ENCODE measurements at places on chromosomes 16 and 17.
A peak's percentile ranks its signal among the peaks of the same experiment; 100 is the strongest.

DNA sequence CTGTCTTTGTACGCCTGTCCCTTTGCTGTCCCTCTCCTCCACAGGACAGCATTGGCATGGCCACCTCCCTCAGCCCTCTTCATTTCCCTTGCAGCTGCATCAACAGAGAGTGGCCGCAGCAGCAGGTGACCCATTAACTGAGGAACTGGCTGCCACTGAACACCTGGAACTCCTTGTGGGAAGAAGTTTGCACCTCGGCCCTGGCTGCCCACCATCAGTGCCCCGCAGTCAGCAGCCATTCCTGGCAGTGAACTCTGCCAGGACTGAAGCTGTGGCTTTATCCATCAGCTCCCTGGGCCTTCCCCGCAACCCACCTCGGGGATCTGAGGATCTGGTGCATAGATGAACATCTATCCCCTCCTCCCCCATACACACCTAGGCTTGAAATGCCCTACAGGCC lies 13.1 kb upstream of the RNF135 start:
- no peak for DNase-seq

GRCh38 chr17:60139438-60140285 lies 10.1 kb upstream of the CA4 start:
- DNase-seq: peak; percentile 62

DNA sequence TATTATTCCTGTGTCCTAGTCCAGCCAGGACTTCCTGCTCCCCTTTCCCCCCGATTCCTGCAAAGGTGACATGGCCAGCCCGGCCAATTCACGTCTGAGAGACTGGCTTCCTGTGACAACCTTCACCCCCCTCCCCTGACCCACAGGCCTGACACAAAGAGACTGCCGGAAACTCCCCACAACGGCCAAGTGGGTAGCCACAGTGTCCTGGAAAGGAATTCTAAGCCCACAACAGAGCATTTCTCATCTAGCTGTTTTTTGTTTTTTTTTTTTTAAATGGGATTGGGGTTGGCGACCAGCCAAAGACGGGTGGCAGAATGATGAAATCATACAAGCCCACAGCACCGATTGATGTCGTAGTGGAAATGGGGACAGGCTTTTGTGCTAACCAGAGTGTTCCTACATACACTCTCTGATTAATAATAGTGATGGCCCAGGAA lies 2.8 kb upstream of the XAF1 start:
- no peak for DNase-seq

DNA sequence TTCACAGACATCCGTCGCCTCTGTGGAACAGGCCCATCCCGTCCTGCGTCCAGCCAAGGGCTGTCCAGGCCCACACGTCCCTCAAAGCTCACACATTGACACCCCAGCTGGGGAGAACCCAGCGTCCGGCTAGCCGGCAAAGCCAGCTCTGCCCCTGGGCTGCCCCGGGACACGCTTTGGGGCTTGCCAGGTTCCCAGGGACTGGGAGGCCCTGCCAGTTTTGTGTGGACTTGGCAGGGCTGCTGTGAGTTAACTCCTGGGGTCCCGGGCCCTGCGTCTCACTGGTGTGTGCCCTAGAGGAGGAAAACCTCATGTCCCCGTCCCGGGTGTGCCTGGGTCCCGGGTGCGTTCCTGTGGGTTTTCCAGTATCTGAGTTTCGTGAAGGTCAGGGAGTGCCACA lies 6.3 kb downstream of the SOX8 start:
- no peak for DNase-seq

DNA sequence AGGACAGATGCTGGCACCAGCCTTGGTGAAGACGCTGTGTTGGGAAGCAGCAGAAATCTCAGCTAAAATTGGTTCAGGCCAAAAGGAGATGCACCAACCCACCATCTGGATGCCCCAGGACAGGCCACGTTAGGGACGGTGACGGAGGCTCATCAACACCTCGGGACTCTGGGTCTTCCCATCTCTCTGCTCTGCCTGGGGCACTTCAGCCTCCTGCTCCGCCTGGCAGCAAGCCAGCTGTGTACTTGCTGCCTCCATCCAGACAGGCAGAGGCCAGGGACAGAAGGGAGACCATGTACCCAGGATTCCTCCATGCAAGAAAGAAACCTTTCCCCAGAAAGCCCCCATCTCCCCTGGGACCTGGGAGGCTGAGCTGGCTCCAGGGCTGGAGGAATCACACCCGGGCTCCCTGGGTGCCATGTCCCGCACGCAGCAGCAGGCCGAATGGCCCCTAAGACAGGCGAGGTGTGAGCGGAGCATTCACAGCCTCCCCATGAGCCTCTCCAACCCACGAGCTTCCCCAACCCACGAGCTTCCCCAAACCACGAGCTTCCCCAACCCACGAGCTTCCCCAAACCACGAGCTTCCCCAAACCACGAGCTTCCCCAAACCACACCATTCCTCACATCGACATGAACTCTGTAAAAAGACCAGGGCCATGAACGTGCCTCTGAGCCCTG lies 274.5 kb downstream of the C16orf95 start:
- no peak for DNase-seq

- no peak for DNase-seq
These were observed 78.8 kb downstream of the TMEM114 start for GRCh38 chr16:8511464-8511863.

GRCh38 chr17:27546624-27547300 lies 84.2 kb upstream of the LGALS9 start:
- DNase-seq: no peak

DNA sequence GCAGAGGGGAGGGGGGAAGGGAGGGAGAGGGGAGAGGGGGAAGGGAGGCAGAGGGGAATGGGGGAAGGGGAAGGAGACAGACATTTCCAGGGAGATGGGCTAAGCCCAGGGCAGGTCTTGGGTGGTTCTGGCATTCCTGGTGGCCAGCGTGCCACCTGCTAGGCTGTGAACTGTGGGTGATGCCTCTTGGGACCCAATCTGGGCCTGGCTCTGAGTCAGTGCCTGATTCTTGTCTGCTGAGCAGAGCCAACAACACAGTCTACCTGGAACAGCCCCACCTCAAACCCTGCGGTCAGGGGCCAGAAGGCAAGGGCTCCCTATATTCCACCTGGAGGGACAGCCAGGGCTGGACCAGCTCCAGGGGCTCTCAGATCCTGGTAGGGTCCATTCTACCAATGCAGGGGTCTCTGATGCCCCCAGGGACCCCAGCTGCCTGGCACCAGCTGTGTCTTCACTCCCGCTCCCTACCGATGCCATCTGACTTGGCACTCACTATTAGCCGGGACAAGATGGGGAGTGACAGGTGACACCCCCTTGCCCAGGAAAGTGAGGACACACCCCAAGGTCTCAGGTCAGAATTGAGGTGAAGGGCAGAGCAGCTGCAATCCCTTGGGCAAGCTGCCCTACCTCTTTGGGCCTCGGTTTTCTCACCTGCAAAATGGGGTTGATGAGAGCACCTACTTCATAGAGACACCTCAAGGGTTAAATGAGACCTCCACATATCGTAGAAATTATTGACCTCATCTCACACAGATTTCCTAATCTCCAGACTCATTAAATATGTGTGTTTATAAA lies 87.2 kb downstream of the LITAF start:
- DNase-seq: no peak

GRCh38 chr17:51118330-51119195 lies 2.1 kb downstream of the SPAG9 start:
- no peak for DNase-seq

DNA sequence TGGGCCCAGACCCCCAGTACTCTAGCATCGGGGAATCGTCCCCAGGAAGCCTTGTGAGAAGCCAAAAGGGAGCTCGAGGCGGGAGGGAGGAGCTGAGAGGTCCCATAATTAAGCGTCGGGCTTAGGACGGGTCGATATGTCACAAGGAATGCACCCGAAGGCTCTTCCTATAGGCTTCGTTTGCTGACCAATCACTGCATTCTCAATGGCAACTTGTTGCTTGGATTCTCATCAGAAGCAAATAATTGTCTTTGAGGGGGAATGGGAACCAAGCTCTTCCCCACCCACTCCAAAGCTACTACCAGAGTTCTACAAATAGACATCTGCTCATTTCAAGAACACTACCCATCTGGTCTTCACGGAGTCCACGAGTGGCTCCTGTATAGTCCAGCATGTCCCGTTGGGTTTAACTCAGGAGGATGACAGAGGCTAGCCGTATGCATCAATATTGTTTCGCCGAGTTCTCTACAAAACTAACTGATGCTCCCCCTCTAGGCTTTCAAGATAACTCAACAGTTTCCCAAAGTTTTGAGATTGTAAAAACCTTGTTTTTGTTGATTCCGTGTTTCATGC lies 628 bp upstream of the BLMH start:
- no peak for DNase-seq

- DNase-seq: no peak
These were observed 69.5 kb downstream of the SREBF1 start for GRCh38 chr17:17767154-17767869.

DNA sequence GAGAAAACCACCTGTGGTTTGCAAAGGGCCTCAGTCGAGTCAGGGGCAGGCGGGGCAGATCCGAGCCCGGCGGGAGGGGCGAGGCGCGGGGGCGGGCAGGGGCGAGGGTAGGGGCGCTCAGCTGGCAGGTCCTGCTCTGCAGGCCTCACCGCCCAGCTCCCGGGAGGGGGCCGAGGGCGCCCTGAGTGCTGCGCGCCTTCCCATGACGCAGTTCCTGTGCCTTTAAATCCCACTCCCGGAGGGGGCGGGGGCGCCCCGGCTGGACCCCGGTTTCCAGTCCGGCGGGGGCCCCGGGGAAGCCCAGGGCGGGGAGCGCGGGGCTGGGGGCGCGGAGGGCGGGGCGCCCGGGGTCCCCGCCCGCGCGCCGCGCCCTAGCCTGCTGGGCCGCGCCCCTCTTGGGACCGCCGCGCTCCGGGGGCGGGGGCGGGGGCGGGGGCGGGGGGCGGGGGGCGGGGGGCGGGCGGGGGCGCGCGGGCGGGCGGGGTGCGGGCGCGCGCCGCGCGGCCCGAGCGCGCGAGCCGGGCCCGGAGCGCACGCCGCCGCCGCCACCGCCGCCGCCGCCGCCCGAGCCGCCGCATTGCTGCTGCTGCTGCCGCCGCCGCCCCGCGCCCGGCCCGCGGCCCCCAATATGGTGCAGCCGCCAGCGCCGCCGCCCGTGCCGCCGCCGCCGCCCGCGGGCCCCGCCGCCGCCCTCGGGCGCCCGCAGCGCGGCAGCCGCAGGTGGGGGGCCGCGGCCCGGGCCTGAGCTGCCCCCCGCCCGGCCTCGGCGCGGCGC lies at the start of gene JPH3:
Gene JPH3, plus strand, starts transcription at position 508 of the 775 bp plus-strand sequence. CDS start 639 bp downstream, outside the sequence.
- no peak for DNase-seq

DNA sequence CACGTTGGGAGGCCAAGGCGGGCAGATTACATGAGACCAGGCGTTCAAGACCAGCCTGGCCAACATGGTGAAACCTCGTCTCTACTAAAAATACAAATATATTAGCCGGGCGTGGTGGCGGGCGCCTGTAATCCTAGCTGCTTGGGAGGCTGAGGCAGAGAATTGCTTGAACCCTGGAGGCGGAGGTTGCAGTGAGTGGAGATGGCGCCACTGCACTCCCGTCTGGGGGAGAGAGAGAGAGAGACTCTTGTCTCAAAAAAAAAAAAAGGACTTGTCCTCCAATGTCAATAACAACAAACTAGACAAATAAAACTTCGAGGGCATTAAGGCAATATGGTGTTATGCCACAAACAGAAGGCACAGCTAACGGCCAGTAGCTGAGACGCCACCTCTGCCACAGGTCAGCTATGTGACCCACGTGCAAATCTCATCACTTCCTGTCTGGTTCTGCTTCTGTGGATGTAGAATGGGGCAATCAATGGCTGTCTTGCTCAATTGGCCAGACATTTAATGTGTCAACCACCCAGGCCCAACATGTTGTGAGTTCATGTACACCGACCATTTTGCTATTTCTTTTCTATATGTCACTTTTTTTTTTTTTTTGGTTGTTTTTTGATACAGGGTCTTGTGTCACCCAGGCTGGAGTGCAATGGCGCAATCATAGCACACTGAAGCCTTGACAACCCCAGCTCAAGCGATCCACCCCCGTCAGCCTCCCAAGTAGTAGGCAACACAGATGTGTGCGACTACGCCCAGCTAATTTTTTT lies 834 bp upstream of the TXNDC11 start:
- DNase-seq: peak; percentile 52

- DNase-seq: no peak
These were observed 15.6 kb downstream of the TLE7 start for GRCh38 chr16:71426069-71426879.

DNA sequence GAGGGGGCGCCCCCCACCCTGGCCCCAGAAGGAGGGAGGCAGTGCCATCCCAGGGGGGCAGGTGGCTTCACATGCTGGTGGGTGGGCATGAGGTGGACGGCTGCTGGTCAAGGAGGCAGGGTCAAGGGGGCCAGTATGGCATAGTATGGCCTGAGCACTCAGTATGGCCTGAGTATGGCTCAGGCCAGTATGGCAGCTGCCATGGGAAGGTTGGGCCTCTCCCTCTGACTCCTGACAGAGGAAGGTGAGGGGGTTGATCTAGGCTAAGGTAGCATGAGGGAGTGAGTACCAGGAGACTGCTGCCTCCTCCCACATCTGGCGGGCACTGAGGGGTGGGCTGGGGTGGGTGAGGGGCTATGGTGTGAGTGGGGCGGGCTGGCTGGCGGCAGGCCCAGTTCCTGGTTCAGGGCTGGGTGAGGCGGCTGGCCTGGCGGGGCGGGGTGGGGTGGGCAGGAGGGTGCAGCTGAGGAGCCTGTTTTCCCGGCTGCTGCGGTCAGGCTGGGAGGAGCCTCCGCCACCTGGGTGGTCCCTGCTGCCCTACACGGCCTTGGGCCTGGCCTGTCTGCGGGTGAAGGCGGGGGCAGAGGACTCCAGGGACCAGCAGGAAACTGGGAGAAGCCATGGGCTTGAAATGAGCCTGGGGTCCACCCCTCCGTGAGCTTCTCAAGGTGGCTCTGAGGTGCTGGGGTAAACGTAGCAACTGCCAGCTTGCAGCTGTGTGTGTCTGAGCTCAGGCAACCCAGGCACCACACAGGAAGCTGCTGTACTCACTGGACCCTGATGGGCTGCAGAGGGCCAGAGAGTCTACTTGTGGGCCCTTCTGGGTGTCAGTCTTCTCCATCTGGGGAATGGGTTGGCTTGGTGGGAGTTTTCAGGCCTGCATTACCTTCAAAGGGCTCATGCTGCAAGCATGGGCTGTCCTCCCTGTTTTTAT lies 57.0 kb downstream of the RAI1 start:
- DNase-seq: no peak

- no peak for DNase-seq
These were observed 819 bp downstream of the SUPT4H1 start for GRCh38 chr17:58351182-58351581.

DNA sequence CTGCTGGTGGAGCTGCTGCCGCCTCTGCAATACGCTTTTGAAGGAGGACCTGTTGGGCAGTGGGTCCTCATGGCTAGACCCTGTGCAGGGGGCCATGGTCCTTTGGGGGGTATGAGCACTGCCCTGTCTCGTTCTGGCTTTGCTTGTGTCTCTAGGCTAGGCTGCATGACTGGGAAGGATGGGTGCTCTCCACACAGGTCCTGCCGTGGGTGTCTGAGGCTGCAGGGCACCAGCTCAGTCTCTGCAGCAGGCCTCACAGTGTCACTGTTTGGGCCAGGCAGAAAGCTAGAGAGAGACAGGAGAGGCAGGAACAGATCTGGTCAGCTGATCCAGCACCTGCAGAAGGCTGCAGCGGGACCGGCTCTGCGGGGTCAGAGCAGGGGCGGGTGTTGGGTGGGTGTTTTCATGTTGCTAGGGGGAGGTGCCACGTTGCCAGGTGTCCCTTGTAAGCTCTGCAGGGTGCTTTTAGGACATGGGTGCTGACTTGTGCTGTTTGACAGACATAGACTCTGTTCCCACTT lies 111.4 kb downstream of the SNX29 start:
- no peak for DNase-seq
